T-helper 1 cell (primary cell): ENCODE measurements at places on chromosomes 13 and 19.
A peak's percentile ranks its signal among the peaks of the same experiment; 100 is the strongest.

GRCh38 chr13:110600980-110601379, 14.4 kb upstream of the NAXD start:
- no peak for DNase-seq

DNA sequence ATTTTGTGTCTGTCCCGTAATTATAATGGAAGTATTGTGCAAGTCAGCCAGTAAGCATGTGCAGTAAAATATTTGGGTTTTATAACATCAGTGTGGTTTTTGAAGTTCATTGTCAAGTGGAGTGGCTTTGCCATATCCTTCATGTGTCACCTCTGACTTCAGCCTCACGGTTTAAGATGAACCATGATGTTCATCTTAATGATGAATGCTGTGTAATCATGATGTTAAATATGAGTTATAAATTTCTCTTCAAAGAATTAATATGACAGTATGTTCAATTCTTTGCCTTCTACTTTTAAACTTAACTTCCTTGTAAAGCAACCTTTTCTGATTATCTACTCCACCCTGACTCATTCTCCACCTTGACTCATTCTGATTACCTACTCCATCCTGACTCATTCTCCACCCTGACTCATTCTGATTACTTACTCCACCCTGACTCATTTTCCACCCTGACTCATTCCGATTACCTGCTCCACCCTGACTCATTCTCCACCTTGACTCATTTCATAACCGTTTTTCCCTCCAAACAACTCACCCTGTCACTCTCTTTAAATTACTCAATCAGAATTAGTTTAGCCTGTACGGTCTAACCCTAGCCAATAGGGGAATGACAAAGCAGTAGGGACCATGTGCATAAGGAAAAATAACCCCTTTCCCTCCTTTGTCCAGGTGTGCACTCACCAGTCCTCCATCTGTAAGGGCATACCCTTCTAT, 50.3 kb upstream of the ANKRD10 start:
- DNase-seq = no peak

DNA sequence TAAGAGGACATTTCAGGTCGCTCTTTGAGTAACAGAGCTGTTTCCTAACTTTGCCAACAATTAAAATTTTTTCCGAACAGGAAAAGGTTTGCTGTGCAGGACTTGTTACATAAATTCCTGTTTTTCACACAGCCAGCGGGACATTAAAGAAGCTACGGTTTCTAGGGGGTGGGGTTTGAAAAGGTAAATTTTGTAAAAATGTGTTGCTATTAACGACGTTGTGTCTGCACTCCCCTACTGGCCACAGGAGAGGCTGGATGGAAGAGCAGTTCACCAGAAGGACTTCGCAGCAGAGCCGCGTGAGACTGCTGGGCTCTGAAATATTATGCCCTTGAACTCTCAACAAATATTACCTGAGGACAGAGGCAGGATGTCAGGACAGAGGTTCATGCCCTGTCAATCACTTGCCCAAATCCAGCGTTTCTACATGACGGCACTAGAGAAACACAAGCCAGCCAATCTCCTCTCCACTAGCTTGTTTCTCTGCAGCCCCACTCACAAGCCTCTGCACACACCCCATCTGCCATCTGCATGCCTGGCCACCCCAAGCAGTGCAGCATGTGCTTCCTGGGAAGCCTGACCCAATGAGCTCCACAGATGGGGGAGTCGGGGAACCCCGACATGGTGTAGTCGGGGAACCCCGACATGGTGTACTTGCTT, 102.0 kb downstream of the FOXO1 start:
- no peak for DNase-seq

DNA sequence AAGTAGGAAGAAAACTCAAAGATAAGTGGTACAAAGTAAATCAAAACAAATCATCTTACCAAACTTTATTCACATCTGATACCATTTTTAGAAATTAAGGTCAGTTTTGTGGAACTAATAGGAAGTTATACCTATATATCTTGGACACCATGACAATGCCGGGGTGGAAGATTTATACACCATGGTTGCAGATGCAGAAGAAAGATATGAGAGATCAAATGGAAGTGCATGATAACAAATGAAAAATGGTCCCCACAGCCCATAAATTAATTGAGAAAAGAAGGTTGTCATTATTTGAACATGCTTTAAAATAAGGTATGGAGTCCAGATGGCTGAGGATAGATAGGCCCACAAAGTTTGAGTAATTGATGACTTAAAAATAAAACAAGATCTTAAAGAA, 276.8 kb downstream of the TSHZ3 start:
- no peak for DNase-seq

DNA sequence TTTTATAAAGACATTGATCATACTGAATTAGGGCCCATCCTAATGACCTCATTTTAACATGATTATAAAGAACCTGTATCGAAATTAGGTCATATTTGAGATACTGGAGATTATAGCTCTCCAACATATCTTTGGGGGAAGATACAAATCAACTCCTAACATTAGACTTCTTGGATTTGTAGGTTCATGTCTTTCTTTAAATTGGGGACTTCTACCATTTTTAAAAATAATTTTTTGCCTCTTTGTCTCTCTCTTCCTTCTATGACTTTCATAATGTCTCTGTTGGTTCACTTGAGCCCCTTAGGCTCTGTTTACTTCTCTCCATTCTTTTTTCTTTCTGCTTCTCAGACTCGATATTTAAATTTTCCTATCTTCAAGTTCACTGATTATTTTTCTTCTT, 57.2 kb downstream of the RNF17 start:
- DNase-seq = no peak

DNA sequence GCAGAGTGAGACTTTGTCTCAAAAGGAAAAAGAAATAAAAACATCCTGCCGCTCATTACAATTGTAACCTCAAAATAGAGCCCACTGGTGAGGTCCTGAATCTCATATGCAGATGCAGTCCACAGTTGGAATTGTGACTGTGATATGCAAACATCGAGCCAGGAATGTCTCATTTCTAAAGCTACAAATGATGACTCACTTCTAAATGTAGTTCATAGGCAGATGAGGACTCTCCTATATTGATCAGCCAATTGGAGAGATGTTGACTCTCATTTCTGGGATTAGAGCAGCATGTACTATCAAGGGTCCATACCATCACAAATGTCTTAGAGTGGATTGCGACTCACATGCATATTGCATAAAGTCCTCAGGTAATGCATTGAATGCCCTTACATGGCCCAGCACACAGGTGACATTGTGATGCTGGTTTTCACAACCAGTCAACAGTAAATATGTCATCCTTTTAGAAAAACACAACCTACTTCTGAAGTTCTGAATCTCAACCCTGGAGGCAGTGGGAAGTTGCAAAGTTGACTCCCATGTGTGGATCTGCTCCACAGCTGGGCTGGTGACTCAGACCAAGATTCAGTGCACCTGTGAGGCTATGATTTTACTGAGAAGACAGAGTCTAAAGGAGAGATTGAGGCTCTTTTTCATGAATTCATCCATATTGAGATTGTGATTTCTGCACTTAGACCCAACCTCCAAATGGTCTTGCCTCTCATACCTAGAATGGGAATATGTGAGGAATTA, 16.9 kb upstream of the ZNF254 start:
- no peak for DNase-seq

GRCh38 chr13:47211106-47211505, 314.3 kb upstream of the HTR2A start:
- DNase-seq = no peak

DNA sequence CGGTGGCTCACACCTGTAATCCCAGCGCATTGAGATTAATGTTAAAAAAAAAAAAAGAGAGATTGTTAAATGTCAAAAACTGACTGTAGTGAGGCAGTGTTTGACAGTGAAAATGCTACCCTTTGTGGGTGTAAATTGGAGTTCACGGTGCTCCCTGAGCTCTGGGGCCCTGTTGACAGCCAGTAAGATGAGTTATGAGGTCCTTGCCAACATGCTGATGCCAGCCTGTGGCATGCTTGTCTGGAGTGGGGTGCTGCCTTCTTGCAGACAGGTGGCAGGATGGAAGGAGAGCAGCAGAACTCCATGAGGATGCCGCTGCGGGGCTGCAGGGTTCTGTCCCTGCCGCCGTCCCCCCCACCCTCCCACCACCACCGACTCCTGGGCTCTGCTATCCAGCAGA, 25.9 kb downstream of the PRAM1 start:
- no peak for DNase-seq

DNA sequence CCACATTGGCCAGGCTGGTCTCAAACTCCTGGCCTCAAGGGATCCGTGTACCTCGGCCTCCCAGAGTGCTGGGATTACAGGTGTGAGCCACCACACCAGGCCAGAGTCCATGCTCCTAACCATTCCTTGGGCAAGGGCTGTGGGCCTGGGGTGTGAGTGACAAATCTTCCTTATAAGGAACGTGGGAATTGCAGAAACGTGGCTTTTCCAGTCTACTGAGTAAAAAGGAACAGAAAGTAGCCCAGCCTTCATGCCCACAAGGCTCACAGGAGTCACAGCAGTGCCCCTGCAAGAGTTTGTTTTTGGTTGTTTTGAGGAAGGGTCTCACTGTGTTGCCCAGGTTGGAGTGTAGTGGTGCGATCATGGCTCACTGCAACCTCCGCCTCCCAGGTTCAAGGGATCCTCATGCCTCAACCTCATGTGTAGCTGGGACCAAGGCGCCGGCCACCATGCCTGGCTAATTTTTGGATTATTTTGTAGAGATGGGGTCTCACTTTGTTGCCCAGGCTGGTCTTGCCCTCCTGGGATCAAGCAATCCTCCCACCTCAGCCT, 5.1 kb downstream of the MYPOP start:
- no peak for DNase-seq

- DNase-seq = no peak
Observed at GRCh38 chr13:52779103-52779502, 39.5 kb upstream of the CNMD start.

GRCh38 chr13:99190147-99190985, 10.3 kb upstream of the UBAC2 start:
- no peak for DNase-seq

GRCh38 chr19:7199613-7200533, 94.3 kb downstream of the INSR start:
- DNase-seq = no peak

GRCh38 chr13:48492096-48492440, 40.8 kb downstream of the RCBTB2 start:
- DNase-seq = no peak

DNA sequence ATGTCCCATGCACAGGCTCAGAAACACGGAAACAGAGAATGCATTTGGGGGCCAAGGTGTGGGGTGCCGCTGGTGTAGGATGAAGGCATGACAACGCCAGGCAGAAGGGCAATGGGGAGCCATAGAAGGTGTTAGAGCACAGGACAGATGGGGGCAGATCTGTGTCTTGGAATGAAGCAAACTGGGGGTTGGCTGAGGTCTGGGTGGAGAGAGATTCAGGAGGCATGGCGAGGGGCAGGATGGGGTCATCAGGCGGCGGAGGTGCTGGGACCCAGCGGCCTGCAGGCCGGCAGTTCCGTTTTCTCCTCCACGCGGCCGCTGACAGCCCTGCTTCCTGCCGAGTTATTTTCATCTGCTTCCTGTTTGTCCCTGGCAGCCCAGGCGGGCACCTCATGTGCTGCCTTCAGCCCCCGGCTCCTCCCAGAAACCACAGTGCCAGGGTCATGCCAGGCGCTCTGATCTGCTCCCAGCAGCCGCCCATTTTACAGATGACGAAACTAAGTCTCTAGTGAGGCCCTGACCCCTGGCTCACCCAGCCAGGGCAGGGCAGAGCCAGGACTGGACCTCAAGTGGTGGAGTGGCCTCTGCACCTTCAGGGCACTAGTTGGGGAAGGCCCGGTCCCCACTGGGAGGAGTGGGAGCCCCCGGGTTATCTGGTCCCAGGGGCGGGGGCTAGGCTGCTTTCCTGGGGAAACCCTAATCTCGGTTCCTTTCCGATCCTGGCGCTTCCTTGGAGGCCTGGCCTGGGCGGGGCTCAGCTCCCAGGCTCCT, 2.2 kb downstream of the ARHGAP45 start:
- peak; percentile 64 for DNase-seq

GRCh38 chr19:31257426-31258130, 91.7 kb downstream of the TSHZ3 start:
- DNase-seq = no peak

DNA sequence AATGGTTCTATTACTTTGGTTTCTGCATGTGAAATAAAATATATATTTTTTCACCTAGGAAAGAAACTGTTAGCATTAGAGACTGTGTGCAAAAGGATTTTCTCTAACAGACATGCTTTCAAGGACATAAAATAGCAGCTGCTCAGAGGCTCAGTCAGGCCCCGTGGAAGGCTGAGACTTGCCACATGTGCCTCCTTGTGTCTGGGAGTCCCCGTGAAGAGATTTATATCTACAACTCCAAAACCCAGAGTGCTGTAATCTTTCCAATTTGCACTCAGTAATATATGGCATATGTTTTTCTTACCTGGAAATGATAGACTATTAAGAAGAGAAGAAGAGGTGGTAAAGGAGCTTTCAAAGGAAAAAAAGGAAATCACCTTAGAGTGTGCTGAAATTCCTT, 371.6 kb upstream of the OBI1 start:
- no peak for DNase-seq

GRCh38 chr19:11378319-11379189, 4.1 kb downstream of the SWSAP1 start:
- no peak for DNase-seq

GRCh38 chr13:109697936-109698335, 88.4 kb downstream of the IRS2 start:
- no peak for DNase-seq

DNA sequence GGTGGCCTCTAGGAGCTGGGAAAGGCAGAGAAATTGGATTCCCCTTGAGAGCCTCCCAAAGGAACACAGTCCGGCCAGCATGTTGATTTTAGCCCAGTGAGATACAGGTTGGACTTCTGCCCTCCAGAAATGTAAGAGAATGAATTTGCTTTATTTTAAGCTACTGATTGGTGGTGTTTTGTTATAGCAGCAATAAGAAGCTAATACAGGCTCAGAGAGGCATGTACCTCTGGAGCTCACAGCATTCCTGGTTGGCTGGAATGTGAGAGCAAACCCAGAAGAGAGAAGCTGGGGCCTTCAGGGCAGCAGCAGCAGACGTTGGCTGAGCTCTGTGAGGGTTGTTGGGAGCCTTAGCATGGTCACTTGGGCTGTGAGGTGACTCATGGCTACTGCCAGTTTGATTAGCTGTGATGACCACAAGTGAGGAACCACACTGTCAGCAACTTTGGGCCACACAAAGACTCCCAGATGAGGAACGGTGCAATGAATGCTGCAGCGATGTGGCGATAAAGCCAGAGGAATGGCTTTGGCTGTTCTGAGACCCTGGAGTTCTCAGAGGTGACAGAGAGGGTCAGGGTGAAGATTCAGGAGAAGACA, 80.1 kb downstream of the CYSLTR2 start:
- no peak for DNase-seq

- no peak for DNase-seq
Observed at GRCh38 chr19:1263188-1263587, 5.9 kb upstream of the CIRBP start.

- no peak for DNase-seq
Observed at GRCh38 chr19:46022431-46023310, at the start of gene PGLYRP1. PGLYRP1 (minus strand) TSS chr19:46023053; CDS start chr19:46023021, 32 bp downstream.

- DNase-seq = no peak
Observed at GRCh38 chr19:41422456-41422855, 4.7 kb downstream of the B3GNT8 start.

- no peak for DNase-seq
Observed at GRCh38 chr13:100098445-100099116, 9.7 kb downstream of the PCCA start.

- DNase-seq = no peak
Observed at GRCh38 chr19:36837176-36837905, 846 bp downstream of the ZNF790 start.

GRCh38 chr19:9058905-9059667, 27.8 kb upstream of the OR1M1 start:
- DNase-seq = no peak

- DNase-seq = no peak
Observed at GRCh38 chr19:13003081-13003480, 7.8 kb downstream of the NFIX start.
